Stimulated activated CD4-positive, alpha-beta T cell treated with anti-CD3 and anti-CD28 coated beads, Interleukin-1b, Interleukin-23, amount 100 ng/mL, for 1 hour (primary cell): ENCODE measurements at places on chromosomes 2 and 18.
A peak's percentile ranks its signal among the peaks of the same experiment; 100 is the strongest.

- no peak for DNase-seq
Measured at GRCh38 chr2:10278029-10278762, 24.5 kb upstream of the HPCAL1 start.

- no peak for DNase-seq
Measured at GRCh38 chr18:42533009-42533575, 578.1 kb downstream of the PIK3C3 start.

- no peak for DNase-seq
Measured at GRCh38 chr2:182187130-182187529, 201.5 kb downstream of the PPP1R1C start.

- no peak for DNase-seq
Measured at GRCh38 chr2:207225773-207226172, 60.0 kb upstream of the KLF7 start.

DNA sequence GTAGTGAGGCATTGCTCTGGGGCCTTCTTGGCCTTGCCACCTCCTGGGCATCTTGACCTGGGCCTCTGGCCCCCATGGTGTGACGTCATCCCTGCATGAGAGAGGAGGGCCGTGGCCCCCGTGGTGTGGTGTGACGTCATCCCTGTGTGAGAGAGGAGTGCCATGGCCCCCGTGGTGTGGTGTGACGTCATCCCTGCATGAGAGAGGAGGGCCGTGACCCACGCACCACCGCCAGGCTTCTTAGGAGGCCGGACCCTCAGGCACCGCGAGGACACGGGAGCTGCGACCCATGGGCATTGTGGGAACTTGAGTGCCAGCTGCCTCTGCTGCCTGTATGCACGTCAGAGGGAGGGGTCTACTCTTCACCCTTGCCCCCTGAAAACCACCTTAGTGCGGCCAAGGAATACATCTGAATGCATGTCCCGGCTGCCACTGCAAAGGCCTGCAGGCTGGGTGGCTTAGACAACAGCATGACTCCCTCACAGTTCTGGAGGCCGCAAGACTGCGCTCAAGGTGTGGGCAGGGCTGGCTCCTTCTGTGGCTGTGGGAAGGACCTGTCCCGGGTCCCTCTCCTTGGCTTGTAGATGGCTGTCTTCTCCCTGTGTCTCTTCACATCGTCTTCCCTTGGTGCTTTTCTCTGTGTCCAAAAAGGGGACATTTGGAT is 20.8 kb upstream of the OTOS start:
- DNase-seq = no peak

DNA sequence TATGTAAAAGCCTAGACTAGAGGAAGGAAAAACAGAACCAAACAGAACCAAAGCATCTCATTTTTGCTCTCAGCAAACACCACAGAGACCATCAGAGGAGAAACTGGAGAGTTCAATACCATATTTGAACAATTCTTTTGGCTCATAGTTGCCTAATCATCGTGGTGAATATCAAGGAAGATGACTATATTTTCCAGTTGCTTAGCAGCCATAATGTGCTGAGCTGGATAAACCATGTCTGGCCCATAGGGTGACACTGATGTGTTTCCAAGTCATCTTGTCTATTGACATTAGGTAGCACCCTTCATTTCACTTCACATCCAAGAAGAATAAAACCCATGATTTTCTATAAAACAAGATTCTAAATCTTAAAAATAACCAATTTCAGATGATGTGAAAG is 5.9 kb upstream of the XRCC5 start:
- no peak for DNase-seq

DNA sequence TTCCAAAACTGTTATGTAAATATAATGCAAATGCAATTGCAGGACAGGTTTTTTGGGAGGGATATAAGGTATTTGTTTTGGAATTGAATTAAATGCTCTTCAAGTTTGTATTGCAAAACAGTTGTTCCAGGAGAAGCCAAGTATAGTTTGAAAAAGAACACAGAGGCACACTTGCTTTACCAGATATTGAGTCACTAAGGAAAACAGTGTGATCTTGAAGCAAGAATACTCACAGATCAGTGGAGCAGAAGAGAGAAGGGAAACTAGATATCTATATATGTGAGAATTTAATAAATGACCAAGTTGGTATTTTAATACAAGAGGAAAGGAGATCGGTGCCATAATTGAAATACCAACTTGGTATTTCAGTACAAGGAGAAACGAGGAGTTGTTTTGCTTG is 178.9 kb downstream of the CAPN13 start:
- no peak for DNase-seq

GRCh38 chr2:68917034-68917718 is 35.5 kb downstream of the GKN2 start:
- no peak for DNase-seq

- DNase-seq = no peak
Measured at GRCh38 chr2:100142393-100142792, at the start of gene AFF3. Gene AFF3 (minus strand): TSS chr2:100142590. CDS start chr2:100104454, 38,136 bp downstream.

GRCh38 chr2:25514043-25514637 is 159.2 kb downstream of the DTNB start:
- no peak for DNase-seq

- no peak for DNase-seq
Measured at GRCh38 chr2:67694445-67694844, 297.3 kb downstream of the ETAA1 start.

GRCh38 chr2:220315098-220315823 is 687.8 kb downstream of the SLC4A3 start:
- DNase-seq = no peak

- DNase-seq = peak; percentile 39
Measured at GRCh38 chr2:121699421-121700333, 37.0 kb downstream of the NIFK start.

DNA sequence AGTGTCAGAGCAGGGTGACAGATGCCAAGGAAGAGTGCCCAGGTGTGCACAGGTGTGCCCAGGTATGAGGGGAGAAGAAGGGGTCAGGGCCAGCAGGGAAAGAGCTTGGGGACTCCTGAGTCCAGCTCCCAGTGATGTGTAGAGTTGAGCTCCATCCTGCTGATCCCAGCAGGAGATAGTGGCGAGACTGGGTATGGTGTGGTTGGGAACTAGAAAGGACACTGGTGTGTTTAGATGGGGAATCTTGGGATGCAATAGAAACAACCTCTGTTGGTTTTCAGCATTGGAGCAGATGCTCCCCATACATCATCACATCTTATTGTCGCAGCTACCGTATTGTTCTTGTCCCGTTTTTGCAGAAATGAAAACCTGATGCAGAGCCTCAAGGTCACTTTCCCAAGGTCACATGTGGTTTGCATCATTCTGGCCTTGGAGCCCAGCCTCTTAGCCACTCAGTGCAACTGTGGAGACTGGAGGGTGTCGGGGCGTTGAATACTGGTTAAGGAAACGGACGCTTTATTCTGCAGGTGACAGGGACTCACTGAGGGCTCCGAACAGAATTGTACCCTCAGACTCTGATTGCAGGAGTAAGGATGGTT is 166.7 kb downstream of the AGAP1 start:
- no peak for DNase-seq

GRCh38 chr2:216299588-216299987 is 72.7 kb downstream of the MARCHF4 start:
- no peak for DNase-seq

DNA sequence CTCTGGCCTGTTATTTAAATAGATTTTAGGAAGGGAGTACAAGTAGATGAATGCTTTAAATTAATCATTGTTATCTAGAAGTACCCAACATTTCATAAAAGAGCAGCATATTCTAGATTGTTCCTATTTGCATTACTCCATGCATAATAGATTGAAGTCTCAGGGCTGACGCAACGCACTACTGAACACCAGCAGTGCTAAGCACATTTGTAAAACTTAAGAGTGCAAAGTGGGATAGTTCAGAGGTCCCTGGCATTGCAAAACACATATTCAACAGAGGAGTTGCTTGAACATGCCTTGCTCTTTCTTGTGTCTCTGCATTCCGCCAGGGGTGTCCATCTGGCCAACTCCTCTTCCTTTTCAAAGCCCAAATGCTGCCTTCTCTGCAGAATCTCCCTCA is 22.3 kb downstream of the CDKL4 start:
- DNase-seq = no peak

DNA sequence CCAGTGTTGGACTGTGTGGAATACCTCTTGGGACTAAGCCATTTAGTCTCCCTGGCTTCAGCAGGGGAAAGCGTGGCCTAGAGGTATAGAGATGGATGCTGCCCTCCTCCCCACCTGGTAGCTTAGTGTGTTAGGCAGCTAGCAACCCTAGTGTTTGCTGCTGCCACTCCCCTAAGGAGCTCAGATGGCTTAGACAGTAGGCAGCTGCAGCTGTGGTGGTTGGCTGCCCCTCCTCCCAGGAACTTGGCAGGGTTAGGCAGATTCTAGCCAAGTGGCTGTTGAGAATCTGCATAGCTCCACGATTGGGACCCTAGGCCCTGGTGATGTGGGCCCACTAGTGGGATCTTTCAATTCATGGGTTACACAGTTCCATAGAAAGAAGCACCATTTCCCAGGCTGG is 550.4 kb upstream of the CHAC2 start:
- DNase-seq = no peak

DNA sequence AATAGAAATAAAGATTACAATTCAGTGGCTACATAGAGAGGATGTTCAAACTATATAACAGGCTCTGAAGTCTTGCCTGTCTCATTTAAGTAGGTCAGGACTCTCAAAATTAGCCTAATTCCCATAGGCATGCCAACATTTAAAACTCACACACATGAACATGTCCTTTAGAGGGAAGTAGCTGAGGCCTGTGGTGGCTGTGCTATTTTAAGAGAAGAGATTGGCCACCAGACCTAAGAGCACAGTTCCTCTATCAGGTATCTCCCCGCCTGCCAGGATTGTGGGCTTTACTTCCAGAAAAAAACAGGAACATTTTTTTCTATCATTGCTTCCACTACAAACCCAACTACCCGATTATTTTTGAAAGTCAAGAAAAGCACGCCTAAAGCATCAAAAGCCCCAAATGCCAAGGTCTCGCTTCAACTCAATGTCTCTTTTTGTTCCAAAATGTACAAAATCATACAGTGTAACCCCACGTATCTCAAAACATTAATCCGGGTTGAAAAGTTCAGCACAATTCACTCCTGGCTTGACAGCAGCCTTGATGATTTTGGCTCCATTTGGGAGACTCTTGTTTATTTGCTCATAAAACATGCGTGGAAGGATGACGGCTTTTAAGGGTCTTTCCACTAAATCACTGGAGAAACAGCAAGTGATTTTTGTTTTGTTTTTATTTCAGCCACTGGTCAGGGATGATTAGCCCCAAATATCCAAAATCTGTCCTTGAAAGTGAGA is 15.3 kb downstream of the FHL2 start:
- no peak for DNase-seq

DNA sequence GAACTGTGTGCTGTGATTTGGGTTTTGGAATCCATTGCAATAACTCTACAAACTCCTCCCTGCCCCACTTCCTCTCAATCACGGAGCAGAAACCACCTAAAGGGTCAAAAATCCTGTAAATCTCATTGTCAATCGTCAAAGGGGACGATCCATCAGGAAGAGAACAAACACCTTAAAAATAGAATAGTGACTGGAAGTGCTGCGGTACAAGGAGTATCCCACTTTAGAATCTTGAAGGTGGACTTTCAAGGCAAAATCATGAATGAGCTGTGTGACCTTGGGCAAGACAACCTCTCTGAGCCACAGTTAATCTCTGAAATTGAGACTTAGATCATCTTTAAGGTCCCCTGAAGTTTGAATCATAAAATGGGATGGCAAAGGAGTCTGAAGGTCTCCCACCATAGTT is 5.9 kb downstream of the PMAIP1 start:
- DNase-seq = no peak

DNA sequence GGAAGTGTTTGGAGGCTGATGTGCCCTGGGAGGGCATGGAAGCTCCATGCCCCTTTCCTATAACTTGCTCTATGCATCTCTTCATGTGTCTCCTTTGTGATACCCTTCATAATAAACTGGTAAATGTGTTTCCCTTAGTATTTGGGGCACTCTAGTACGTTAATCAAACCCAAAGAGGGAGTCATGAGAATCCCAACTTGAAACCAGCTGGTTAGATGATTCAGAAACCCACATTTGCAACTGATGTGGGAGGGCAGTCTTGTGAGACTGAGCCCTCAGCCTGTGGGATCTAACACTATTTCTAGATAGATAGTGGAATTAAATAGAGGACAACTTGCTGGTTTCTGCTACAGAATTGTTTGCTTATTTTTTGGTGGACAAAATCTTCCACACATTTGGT is 20.3 kb downstream of the ANKRD30B start:
- no peak for DNase-seq

DNA sequence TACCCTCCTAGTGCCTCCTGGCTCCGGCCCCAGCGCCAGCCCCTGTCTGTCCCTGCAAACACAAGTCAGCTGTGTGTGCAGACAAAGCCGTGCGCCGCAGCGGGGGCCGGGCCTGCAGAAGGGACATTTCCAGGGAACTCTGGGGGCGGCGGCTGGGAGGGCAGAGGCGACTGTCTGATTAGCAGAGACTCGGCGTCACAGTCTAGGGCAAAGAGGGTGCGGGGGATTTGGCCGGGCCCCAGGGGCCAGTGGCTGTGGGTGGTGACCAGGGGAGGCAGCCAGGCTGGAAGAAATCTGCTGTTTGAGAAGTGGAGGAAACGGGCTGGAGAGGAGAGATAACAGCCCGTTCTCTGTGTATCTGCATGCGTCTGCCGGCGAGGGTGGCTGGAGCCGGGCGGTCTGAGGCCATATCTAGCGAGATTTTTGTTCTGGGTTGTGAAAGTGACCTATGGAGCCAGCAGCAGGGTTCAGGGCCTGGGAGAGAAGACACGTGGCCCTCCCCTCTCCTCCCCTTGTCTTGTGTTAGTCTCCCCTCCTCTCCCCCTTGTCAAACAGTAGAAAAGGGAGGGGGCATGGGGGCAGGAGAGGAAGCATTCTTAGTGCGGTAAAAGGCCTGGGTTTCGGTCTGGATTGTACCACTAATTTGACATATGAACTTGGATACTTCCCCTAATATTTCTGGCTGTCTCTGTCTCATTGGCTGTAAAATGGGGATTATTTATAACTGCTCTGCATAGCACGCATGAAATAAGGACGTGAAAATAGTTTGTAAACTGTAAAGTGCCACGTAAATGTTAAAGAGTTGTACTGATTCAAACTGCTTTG is 169.4 kb downstream of the SMAD7 start:
- DNase-seq = no peak

DNA sequence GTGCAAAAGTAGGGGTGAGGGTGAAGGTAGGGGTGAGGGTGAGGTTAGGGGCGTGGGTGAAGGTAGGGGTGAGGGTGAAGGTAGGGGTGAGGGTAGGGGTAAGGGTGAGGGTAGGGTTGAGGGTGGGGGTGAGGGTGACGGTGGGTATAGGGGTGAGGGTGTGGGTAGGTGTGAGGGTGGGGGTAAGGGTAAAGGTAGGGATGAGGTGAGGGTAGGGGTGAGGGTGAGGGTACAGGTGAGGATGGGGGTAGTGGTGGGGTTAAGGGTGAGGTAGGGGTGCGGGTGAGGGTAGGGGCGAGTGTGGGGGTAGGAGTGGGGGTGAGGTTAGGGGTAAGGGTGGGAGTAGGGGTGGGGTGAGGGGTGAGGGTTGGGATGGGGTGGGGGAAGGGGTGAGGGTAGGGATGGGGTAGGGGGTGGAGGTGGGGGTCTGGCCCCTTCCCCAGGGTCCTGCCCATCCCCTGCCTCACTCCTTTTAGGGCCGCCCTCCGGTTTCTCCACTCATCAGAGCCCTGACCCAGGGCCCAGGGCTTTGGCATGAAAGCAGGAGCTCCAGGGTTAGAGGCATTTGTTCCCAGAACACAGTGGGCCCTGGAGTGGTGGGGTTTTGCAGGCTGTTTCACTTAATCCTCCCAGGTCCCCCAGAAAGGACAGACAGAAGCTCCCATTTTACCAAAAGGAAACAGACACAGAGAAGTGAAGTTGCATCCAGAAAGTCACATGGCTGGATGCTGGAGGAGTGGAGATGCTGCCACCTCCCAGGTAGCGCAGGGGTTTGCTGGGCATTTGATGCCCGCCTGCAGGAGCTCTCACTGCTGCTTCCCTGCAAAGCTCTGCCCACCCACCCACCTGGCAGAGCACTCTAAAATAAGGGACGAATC is 26.9 kb downstream of the SNORC start:
- DNase-seq = no peak

- DNase-seq = no peak
Measured at GRCh38 chr18:3121259-3121658, 98.5 kb downstream of the MYOM1 start.
